ENCODE measurements at places on chromosomes 7 and 10. TPM values are rescaled to one million over a fixed set of nuclear protein-coding genes. Genes with fewer than 3 reads are reported as not detected.

DNA sequence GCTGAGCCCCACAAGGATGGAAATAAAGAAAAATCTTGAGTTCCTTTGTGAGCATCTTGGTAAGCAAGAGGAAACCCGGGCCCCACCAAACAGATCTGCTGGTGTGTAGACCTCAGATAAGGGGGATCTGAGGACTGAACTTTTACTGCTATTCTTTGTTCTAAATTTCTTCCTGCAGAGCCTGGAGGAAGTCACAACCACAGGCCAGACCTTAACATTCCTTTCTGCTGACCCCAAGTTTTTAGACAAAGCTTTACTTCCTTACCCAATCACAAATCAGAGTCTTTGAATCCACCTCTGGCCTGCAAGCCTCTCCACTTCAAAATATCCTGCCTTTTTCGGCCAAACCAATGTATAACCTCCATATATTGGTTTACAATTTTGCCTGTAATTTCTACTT, 352.6 kb upstream of the AUTS2 start:
- peak; percentile 11 for DNase-seq

DNA sequence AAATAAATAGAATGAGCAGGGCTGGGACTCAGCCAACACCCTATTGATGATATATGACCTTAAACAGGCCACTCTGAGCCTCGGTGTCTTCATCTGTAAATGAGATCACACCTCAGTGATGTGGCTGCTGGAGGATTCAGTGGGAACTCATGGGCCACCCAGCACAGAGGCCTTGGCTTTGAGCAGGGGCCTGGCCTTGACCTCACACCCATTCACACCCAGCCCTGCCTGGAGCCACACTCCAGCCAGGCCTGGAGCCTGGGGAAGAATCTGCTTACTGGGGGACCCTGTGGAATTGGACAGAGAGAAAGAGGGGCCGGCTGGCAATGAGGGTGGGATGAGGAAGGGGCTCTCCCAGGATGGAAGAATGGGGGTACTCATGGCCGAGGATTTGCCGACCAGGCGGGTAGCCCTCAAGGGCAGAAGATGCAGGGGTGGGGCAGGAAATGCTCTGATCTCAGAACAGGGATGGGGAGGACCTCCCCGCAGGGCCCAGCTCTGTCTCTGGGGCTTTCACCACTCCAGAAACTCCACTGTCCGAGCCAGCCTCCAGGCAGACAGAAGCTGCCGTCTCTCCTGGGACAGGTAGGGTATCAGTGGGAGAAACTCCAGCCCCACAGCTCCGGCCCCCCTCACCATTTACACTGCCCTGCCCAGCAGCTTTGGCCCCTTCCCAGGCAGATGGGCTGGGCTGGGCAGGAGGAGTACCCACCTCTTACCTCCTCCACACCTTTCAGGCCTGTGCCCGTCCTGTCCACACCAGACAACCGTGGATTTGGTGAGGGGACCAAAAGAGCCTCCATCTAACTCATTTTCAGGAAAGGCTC, 81.9 kb downstream of the RGS10 start:
- no peak for DNase-seq

DNA sequence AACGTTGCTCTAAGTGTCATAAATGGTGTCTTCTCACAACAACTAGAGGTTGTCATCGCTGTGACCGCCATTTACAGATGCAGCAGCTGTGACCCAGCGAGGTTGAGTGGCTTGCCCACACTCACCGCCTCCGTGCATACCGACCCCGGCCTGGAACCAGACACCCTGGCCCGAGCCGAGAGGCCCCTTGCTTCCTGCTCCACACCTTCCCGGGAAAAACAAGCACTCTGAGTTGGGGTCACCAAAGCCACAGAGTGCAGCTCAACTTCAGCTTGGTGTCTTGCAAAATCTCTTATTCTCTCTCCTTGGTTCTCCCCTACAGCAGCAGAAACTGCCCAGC, 115.7 kb upstream of the PPP2R2D start:
- no peak for DNase-seq

GRCh38 chr10:113430634-113431397, 122.0 kb upstream of the HABP2 start:
- no peak for DNase-seq

- DNase-seq, result no peak
Observed at GRCh38 chr10:48467669-48468068, 137.2 kb downstream of the ARHGAP22 start.

- no peak for DNase-seq
Observed at GRCh38 chr7:44764081-44764480, 15.4 kb downstream of the ZMIZ2 start.

GRCh38 chr10:109411917-109412316, 511.4 kb downstream of the XPNPEP1 start:
- no peak for DNase-seq

GRCh38 chr10:52805414-52806285, 33.1 kb upstream of the MBL2 start:
- DNase-seq, result no peak

GRCh38 chr7:20220293-20220761, 3.1 kb upstream of the MACC1 start:
- DNase-seq, result no peak

- DNase-seq, result no peak
Observed at GRCh38 chr7:157991351-157991750, 596.3 kb downstream of the PTPRN2 start.

- DNase-seq, result no peak
Observed at GRCh38 chr7:139044813-139045794, 9.3 kb upstream of the ZC3HAV1L start.

DNA sequence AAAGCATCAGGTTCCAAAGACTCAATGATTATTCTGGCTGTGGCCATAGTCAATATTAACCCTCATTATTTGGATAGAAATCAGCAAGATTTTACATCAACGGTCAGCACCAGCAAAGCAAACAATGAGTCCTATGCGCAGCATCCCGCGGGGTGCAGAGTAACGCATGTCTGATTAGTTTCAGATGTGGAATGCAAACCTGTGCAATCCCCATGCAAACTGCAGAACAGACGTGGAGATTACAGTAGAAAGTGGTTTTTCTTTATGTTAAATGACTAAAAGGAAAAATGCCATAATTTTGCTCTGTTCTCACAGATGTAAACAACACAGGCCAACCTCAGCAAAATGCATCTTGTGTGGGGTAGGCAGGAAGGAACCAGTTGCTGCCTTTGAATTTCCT, 258.1 kb upstream of the GRB10 start:
- DNase-seq, result peak; percentile 85

DNA sequence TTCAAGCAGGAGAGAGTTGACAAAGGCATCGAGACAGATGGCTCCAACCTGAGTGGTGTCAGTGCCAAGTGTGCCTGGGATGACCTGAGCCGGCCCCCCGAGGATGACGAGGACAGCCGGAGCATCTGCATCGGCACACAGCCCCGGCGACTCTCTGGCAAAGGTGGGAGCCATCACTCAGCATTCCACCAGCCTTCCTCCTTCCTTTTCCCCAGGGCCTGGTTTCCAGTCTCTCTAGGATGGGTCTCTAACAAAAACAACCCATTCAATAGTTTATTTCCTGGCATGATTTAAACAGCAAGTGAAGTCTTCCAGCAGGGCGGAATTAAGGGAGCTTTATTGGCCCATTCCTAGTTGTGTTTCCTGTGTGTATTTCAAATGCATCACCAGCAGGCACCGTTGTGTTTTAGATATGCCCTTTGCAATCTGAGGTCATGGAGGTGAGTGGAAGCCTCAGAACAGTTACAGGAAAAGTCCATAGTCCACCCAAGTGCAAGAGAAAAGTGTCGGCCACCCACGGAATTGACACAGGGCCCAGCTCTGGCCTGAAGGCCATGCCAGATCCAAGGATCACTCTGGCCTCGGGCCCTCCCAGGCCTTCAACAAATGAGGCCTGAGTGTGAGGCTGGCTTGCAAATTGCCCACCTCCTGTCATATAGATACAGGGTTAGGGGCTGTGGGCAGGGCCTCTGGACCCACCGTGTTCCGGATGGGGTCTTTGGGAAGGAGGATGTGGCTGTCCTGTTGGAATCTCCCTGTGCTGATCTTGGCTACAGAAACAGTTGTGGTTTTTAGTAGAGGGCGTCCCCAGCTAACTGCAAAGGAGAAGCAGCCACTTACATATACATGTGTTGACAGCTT, 46.9 kb upstream of the TRIM8 start:
- no peak for DNase-seq

GRCh38 chr7:75985518-75986146, 8.8 kb downstream of the TMEM120A start:
- no peak for DNase-seq

DNA sequence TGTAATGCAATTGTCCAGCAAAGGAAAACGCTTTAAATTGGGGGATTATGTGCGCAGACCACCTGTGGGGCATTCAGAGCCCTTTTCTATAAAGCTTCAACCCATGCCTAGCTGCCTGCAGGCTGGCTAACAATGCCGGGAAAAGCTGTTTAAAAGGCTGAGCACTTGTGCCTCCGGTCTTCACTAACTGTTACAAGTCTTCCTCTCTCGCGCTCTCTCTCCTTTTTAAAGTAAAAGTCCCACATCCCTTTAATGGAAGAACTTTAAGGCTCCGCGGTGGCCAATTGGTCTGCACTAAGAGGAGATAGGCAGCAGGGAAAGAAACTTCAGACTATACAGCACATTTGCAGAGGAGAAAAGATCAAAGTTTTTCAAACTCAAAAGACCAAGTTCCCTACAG, 4.6 kb downstream of the FZD8 start:
- no peak for DNase-seq

- DNase-seq, result peak; percentile 54
Observed at GRCh38 chr7:34075523-34076370, 170.4 kb downstream of the BMPER start.

- no peak for DNase-seq
Observed at GRCh38 chr7:55493408-55493807, 78.9 kb downstream of the VOPP1 start.

- no peak for DNase-seq
Observed at GRCh38 chr7:102079140-102080018, 207.3 kb upstream of the SH2B2 start.

DNA sequence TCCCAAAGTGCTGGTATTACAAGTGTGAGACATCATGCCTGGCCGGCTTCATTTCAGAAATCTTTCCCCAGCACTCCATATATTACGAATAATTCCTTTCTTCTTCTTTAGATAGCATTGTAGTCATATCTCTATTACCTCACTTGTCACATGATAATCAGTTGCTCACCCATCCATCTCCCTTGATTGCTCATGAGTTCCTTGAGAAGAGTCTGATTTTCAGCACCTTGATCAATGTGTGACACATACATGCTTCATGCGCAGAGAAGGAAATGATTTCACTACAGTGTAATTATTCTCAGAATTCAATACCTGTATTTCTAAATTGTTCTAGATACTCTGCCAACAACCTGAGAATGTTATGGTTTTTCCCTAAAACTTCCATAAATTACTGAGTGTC, 26.7 kb upstream of the GGCT start:
- no peak for DNase-seq

DNA sequence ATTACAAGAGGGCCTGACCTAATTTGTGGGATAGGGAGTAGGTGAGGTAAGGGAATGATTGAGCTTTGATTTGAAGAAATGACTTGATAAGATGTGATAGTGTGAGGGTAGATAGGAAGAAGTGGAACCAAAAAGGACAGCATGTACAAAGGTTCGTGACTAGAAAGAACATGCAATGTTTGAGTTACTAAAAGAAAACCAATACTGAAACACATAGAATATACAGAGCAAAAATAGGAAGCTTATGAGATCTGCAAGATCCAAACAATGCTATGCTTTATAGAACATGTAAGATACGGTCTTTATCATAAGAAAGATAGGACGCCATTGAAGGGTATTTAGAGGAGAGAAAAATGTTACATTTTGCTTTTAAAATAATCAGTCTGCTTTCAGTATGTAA, 343.8 kb downstream of the ATRNL1 start:
- DNase-seq, result no peak

DNA sequence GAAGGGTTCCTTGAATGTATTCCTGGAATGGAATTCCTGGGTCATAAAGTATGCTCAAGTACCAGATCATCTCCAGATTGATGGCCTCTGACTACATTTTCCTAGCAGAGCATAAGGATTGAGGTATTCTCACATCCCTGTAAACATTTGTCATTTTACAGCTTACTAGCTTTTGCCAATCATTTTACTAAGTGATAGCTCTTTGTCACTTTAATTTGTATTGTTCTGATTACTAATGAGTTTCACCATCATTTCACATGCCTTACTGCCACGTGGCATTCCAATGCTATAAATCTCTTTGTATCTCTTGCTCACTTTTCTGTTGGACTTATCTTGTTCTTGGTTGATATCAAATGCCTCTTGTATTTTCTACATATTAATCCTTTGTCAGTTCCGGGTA, 68.6 kb upstream of the CACNB2 start:
- DNase-seq, result no peak

- no peak for DNase-seq
Observed at GRCh38 chr7:137245890-137246289, 97.6 kb downstream of the PTN start.

DNA sequence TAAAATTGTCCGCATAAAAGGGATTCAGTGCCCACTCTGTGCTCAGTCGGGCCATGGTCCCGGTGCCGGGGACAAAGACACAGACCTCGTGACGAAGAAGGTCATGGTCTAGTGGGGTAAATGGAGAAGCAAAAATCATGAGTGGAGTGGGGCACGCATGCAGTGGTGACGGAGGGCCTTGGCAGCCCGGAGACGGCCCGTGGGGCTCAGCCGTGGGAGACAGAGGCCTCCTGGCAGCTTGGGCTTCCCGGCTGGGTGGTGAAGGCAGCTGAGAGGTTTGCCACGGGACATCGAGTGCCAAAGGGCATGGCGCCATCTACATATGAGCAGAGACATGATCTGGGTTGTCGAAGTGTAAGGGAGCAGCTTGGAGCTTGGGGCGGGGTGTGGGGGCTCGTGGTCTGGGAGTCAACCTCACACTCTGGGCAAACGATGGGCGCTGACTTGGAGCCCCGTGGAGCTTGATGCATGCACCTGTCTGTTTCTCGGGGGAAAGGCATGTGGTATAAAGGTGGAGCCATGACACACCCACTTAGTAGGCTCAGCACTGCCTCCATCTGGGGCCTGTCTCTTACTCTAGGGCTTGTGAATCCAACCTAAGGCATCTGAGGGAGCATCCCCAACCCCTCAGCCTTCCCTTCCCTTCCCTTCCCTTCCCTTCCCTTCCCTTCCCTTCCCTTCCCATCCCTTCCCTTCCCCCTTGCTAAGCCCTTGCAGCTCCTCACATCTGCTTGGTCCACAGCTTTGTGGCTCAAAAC, 151.0 kb upstream of the INSYN2A start:
- no peak for DNase-seq

- DNase-seq, result no peak
Observed at GRCh38 chr7:107728276-107728675, 15.7 kb upstream of the CBLL1 start.

MYOF gene
- total RNA-seq, result 57.1 TPM

NOD1 gene
- total RNA-seq, result 9.1 TPM

GTF2I gene
- total RNA-seq, result 99.7 TPM

PGAM2 gene
- total RNA-seq, result 0.78 TPM

TMEM120A gene
- 27.8 TPM for total RNA-seq

TUBGCP2 gene
- 42.0 TPM for total RNA-seq

FRG2B gene
- total RNA-seq, result 0.39 TPM

ICA1 gene
- 0.24 TPM for total RNA-seq

TLL2 gene
- under 0.01 TPM for total RNA-seq

LANCL2 gene
- total RNA-seq, result 29.1 TPM

TAS2R60 gene
- total RNA-seq, result not detected

SPDYE6 gene
- not detected for total RNA-seq

ZNF804B gene
- not detected for total RNA-seq
